ENCODE measurements at places on chromosomes 2 and 18.

GRCh38 chr2:18924386-18924785 lies 335.0 kb upstream of the NT5C1B start:
- no peak for DNase-seq

- DNase-seq: no peak
Observed at GRCh38 chr2:167504695-167505094, 616.4 kb downstream of the XIRP2 start.

GRCh38 chr2:159380685-159381239 lies 94.3 kb upstream of the WDSUB1 start:
- DNase-seq: no peak

GRCh38 chr2:218026676-218027425 lies 24.1 kb upstream of the TNS1 start:
- DNase-seq: no peak

DNA sequence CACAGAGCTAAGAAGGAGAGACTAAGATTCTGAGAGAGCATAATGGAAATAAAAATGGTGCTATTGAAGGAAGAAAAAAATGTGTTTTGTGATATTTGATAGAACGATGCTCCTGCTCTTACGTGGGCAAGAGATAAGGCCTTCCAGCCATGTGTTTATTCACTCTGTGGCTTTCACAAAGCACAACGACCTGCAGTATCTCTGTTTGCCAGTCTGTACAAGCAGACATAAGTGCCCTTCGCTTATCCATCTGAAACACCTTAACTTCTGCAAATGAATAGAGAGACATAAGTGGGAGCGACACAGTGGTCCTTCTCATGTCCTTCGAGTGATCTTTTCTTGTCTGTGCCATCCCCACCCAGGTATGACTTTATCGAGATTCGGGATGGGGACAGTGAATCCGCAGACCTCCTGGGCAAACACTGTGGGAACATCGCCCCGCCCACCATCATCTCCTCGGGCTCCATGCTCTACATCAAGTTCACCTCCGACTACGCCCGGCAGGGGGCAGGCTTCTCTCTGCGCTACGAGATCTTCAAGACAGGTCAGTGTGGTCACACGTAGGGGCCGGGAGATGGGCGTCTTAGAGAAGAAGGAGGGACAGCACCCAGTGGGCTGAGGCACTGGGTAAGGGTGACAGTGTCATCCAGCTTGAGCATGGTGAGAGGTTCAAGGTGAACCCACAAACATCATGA lies 33.7 kb downstream of the NRP2 start:
- no peak for DNase-seq

- no peak for DNase-seq
Observed at GRCh38 chr2:239873656-239874635, 151.2 kb downstream of the NDUFA10 start.

- no peak for DNase-seq
Observed at GRCh38 chr2:100211521-100211920, 69.1 kb upstream of the AFF3 start.

DNA sequence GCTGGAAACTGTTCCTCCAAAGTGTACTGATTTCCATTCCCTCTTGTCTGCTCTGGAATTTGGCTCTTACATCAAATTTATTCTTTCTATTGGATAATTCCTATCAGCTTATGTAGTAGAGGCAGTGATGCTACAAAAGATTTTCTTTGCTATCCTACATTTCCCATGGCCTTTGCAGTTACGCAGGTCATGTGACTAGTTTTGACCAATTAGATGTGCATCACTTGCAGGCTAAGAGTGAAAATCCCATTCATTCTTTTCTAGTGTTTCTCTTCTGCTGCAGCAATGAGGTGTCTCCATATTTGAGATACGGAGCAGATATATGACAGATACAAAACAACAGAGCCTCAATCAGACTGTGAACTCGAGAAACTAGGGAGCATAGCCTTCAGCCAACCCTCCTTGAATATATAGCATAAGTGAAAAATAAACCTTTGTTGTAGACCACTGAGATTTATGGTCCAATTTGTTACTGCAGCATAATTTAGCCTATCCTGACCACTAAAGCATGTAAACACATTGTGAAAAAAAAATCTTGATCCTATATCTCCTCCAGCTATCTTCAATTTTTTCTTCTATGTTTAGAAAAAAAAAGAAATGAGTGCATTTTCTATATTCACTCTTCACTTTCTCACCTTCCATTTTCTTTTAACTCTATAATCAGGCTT lies 102.0 kb downstream of the HNMT start:
- DNase-seq: no peak

- no peak for DNase-seq
Observed at GRCh38 chr2:196080526-196080925, 11.9 kb upstream of the DNAH7 start.

GRCh38 chr2:21585881-21586280 lies 462.1 kb downstream of the TDRD15 start:
- no peak for DNase-seq

- no peak for DNase-seq
Observed at GRCh38 chr18:46310258-46310657, 206.1 kb downstream of the HAUS1 start.

DNA sequence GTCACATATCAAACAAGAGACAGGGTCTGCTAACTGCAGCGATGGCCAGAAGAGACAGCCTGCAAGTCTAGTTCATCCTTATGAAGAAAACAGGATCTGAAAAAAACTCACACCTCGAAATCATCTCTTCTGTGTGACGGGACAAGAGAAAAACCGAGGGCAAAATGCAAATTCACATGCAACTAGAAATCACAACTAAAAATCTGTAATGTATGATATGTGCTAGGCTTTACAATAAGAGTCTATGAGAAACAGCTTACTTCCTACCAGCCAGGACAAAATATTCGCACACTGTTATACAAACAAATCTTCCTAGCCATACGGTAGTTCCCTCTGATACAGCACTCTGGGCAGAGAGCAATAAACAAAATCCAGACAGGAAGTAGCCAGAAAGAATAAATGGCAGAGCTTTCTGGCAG lies 48.8 kb downstream of the ANKRD44 start:
- DNase-seq: no peak

- DNase-seq: no peak
Observed at GRCh38 chr2:202750763-202751427, 116.1 kb downstream of the FAM117B start.

GRCh38 chr2:240412975-240413812 lies 22.3 kb upstream of the GPC1 start:
- no peak for DNase-seq

GRCh38 chr2:29212009-29212408 lies 96.8 kb downstream of the CLIP4 start:
- peak; percentile 24 for DNase-seq

DNA sequence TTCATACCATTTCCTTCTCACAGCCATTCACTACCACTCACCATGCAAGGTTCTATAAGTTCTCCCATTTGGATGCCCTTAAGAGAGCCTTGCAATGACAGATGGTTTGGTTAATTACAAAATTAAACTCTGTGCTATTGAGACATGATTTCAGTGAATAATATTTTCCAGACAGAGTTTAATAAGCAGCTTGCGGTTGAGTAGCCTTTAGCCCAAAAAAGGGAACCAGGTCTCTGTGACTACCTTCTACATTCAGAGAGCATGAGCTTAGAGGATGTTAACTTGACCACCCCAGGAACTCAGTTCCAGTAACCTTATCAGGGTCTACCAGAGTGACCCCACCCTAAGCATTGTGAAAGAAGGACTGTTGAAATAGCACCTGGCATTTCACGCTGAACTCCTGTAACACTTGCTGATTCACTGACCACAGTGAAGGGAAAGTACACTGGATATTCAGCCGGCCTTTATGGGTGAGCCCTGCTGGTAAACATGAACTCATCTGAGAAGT lies 1173.1 kb upstream of the ZEB2 start:
- no peak for DNase-seq

GRCh38 chr18:75211953-75212750 lies 1.6 kb downstream of the TSHZ1 start:
- DNase-seq: peak; percentile 55

DNA sequence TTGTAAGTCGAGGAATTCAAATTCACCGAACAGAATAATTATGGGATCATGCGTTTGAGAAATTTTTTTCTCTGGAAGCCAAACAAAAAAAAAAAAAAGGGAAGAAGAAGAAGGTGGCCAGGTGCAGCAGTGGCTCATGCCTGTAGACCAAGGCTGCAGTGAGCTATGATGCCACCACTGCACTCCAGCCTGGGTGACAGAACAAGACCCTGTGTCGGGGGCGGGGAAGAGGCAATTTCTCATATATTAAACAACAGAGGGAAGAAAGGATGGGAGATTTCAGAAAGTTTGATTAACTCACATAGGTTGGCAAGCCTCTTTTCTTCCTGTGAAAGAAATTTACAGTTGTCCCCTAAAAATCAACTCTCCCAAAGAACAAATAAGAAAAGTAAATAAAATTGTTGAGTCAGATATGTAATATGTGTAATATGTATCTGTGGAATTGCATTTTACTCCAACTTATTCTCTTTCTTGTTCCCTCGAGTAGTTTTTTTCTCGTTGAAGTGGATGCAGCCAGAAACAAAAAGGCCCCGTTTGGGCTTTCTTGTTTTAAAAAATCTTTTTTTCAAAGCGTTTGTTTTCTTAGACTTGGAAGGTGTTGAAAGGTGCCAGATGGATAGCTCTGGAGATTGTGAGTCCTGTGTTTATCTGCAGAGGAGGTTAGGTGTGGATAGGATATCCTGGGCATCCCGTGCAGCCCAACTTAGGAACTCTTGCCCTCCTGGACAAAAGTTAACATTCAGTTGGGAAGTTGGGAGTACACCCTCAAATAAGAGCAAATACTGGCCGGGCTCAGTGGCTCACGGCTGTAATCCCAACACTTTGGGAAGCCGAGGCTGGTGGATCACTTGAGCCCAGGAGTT lies 25.4 kb upstream of the FMNL2 start:
- no peak for DNase-seq

GRCh38 chr2:80530442-80531064 lies 226.0 kb upstream of the LRRTM1 start:
- DNase-seq: no peak

- DNase-seq: no peak
Observed at GRCh38 chr2:158748926-158749590, 46.1 kb upstream of the DAPL1 start.

DNA sequence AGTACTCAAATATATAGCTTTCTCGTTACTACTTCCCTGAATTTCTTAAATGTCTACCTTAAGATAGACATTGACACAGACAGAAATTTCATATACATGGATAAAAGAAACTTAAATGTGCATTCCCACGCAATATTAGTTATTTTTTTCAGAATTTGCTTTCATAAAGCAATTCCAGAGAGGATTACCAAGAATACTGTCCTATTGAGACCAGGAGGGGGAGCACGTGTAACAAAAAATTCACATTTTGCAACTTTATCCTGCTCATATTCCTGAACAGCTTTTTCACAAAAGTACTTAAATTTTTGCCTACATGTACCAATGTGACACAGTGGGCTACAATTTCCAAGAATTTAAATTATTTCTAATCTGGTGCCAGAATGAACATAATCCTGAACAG lies 30.7 kb upstream of the ERCC3 start:
- peak; percentile 40 for DNase-seq

DNA sequence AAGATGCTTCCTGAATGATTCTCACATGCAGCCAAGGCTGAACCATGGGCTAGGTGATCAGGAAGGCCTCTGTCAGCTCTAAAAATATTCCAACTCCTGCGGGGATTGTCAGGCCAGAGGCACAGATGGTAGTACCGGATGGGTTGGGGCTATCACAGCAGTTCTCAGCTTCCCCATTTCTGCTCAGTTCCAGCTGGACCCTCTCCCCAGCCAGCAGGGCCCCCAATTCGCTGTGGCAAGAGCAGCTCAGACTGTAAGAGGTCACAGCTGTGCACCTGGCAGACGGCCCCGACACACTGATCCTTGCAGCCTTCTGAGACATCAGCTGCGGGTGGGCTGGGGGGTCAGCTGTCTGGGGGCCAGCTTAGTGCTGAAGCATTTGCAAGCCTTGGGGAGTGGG lies 43.6 kb upstream of the TCF7L1 start:
- DNase-seq: no peak

GRCh38 chr2:15691586-15692310 lies 100.1 kb downstream of the DDX1 start:
- DNase-seq: peak; percentile 93

DNA sequence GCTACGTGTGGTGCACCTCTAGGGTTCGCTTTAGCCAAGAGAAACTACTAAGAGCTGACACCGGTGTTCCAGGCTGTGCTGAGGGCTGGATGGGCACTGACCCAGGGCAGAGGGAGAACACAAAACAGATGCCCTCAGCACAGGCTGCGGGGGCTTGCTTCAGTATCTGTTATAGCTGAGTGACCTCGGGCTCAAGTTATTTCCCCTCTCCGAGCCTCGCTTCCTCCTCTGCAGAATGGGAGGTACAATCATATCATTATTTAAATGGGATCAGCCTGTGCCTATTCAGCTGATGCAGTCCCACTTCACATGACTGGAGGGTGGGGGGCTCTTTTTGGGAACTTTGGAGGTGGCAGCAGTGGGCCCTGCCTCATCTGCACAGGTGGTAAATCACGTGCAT lies 156.1 kb upstream of the APCDD1 start:
- no peak for DNase-seq

DNA sequence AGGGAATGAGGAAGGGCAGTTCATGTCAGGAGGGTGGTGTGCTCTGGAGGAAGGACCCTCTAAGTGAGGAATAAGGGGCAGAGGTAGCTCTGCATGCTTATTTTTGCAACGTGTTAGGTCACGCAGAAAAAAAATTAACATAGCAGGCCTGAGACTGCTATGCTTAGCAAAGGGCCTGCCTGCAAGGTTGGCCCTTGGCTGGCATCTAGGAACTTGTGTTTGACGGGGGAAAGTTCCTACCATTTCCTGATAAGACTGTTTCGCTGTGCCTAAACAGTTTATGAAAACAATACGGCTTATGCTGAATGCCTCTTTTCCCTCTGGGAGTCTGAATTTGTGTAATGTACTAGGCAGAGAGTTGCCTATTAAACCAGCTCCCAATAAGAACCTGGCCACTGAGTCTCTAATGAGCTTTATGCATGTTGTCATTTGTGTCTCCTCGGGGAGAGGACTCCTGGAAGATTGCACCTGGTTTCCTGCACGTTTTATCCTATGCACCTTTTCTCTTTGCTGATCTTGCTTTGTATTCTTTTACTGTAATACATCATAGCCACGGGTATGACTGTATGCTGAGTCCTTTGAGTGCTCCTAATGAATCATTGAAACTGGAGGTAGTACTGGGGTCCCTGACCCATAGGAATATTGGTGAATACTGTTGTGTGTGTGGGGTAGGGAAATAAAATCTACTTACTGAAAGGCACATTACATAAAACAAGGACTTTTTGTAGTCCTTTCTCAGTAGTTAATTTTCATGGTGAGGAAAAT lies 169.0 kb downstream of the PRPF40A start:
- no peak for DNase-seq

DNA sequence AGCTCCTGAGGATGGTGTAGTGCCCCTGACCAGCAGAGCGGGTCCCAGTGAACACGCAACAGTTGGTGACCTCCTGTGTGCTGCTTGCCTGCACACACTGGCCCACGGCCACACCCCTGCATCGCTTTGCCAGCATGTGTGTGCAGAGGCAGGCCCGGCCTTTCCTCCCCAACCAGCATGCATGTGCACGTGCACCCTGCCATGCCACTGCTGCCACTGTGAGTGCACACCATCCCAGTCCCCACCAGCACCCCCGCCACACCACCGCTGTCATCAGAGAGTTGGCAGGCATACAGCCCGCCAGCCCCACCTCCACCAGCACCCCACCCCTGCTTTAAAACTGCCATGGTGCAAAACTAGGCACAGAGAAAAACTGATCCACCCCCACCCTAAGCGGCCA lies 197.4 kb upstream of the SRD5A2 start:
- DNase-seq: no peak
